ENCODE measurements at places on chromosomes 5 and 9.
A peak's percentile ranks its signal among the peaks of the same experiment; 100 is the strongest.

DNA sequence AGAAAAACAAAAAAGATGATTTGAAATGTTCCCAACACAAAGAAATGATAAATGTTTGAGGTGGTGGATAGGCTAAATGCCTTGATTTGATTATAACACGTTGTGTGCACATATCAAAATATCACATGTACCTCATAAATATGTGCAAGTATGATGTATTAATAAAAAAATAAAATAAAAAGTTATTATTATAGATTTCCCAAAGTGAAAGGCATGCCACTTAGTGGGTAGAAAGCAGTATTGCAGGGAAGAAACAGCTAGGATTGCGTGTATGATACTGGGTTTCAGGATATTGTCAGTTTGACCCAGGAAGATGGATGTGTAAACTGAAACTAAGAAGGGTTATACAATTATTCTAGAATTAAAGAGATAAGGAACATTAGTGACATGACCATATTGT is 3.6 kb upstream of the TMEM38B start:
- DNase-seq = no peak

DNA sequence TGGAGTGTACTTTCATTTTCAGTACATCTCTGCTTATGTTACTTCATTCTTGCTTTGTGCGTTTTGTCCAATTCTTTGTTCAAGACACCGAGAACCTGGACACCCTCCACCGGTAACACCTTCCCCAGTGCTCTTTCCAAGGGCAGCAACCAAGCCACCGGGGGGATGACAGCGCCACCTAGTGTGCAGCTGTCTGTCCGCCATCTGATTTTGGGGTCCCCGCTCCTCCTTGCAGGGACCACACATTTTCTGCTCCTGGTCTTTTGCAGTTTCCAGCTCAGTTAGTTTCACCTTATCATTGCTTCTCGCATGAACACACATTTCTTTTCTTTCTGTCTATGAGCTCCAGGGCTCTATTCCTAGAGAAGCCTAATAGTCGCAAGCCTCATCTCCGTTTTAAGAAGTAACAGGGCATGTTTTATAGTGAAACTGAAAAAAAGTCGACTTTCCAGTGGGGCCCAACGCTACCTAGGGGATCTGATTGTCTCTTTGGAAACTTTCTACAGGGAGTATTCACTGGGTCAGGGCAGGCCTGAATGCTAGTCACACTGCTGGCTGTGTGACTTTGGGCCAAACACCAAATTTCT is 152.1 kb downstream of the FSTL4 start:
- no peak for DNase-seq

DNA sequence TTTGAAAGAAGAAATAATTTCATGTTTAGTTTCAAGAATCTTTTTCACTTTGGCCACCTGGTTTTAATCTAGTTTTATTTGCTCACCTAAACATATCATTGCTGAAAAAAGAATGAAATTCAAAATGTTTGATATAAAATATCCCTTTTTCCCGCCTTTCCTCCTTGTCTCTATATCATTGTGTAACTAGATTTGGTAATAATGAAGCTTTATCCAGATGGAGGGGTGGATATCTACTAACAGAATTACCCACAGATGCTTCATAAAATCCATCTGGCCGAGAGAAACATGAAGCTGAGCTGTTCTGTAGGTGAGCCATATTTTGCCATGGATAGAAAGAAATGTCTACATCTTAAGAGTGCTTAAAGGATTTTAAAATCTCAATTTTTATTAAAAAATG is 214.7 kb downstream of the ICE1 start:
- no peak for DNase-seq

DNA sequence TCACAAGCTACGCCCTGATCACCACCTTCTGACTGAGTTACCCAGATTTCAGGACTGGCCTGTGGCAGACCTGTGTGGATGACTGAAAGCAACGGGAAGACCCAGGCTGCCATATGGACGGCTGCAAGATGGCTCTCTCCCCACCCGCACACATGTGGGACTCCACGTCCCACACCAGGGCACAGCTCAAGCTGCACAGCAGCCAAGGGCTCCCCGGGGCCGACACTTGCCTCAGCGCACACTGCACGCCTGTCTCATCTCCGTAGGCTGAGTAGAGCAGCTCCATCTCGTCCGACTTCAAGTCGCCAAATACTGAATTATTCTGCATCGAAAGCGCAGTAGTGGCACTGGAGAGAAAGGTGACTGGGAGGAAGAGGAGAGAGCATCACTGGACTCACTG is 14.5 kb downstream of the BRD9 start:
- no peak for DNase-seq

GRCh38 chr9:91727316-91727861 is 222.6 kb downstream of the ROR2 start:
- no peak for DNase-seq

GRCh38 chr9:99445371-99445891 is 223.3 kb downstream of the SEC61B start:
- DNase-seq = no peak

- no peak for DNase-seq
Observed at GRCh38 chr9:34650816-34651215, 1.2 kb upstream of the IL11RA start.

DNA sequence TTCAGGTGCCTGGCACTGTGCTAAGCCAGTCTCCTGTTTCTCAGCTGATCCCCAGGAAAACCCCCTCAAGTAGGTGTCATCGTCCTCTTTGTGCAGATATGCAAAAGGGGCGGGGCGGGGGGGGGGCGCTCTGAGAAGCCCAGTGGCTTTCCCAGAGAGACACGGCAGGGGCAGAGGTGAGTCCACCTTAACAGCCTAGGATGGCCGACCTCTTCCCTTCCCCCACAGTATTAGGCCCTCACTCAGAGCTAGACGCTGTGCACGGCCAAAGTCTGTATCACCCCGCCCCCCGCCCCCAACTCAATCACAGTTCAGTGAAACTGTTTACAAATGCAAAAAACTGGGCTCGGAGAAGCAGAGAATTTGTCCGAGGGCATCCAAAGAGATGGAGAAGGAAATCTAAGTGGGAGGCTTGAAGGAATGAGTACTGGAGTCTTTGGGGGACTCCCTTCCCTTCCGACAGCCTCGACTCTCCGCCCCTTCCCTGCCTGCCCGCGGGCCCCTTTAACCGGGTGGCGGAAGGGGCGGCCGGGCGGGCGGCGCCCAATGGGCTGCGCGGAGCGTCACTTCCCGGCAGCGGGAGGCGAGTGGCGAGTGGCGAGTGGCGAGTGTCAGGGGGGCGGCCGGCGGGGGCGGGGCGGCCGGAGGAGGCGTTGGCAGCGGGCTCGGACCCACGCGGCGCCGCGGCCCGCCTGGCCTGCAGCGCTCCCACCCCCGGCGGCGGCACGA is at the start of gene ERGIC1:
ERGIC1 (plus strand) TSS at position 566 of the 729 bp plus-strand sequence; CDS start at position 729, 163 bp downstream.
- DNase-seq = peak; percentile 58

- DNase-seq = no peak
Observed at GRCh38 chr9:99808454-99808853, 13.2 kb upstream of the NR4A3 start.

DNA sequence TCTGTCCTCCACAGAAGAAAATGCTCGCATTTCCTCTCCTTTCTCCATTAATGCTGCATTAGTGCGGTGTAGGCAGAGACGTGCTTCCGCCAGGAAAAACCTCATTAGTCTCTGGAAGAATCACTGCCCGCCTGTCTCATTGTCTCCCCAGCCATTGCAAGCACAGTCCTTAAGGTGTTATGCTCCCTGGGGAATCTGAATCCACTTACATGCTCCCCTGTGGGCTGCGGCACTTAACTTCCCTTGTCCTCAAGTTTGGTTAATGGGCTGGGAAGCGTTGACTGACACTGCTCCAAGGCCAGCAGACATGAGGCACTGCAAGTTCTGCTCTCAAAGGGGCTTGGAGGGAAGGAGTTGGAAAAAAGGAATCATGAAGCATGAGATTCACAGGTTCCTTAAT is 41.6 kb downstream of the TARS1 start:
- no peak for DNase-seq

GRCh38 chr9:77170991-77171699 is 6.2 kb upstream of the VPS13A start:
- DNase-seq = no peak

GRCh38 chr5:105882956-105883481 is 1787.7 kb downstream of the EFNA5 start:
- DNase-seq = no peak

- DNase-seq = no peak
Observed at GRCh38 chr5:83396662-83397061, 74.9 kb upstream of the VCAN start.

- no peak for DNase-seq
Observed at GRCh38 chr9:5696884-5697283, 68.0 kb downstream of the RIC1 start.

- DNase-seq = no peak
Observed at GRCh38 chr5:127645300-127645726, 3.6 kb upstream of the CTXN3 start.

- DNase-seq = no peak
Observed at GRCh38 chr9:113163001-113163400, 12.2 kb downstream of the SLC31A2 start.

DNA sequence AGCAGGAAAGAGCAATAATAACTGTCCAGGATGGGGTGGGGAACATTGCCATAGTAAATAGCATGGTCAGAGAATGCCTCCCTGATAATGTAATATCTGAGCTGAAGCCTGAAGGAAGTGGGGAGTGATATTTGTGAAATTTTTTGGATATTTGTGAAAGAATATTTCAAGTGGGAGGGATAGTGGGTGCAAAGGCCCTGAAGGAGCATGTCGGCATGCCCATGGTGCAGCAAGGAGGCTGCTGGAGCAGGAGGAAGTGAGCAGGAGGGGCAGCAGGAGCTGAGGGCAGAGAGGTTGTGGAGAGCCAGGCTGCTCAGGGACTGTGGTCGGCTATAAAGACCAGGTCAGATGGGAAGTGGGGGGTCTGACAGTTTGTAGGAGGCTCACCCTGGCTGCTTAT is 21.1 kb upstream of the PDE8B start:
- no peak for DNase-seq

DNA sequence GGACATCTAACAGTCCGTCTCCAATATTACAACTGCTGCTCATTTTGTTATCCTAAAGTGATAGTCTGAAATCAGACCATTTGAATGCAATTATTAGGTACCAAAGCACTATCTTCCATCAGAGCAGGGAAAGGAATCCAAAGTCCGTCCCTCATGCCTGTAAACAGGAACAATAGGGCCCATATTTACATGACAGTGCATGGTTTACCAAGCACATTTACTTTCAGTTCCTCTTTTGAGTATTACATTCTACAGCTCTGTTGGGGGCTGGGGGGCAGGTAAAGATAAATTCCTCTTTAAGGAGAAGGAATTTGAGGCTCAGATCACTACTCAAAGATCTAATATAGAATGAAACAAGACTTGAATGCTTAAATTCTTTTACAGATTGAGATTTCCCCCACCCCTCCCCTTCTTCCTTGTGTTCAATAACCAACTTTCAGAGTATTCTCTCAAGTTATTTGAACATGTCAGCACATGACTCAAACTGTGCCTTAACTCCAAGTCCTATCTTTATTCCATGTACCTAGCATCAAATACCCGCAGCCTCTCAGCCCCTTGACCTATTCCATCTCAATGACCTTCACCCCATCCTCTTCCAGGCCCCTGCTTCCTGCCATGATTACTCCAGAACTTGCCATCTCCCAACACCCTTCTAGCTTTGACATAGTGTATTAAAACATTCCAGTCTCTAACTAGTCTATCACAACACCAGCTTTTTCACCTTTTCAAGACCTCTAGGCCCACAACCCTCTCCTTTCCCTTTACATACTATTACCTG is 71.0 kb downstream of the BRINP1 start:
- no peak for DNase-seq

DNA sequence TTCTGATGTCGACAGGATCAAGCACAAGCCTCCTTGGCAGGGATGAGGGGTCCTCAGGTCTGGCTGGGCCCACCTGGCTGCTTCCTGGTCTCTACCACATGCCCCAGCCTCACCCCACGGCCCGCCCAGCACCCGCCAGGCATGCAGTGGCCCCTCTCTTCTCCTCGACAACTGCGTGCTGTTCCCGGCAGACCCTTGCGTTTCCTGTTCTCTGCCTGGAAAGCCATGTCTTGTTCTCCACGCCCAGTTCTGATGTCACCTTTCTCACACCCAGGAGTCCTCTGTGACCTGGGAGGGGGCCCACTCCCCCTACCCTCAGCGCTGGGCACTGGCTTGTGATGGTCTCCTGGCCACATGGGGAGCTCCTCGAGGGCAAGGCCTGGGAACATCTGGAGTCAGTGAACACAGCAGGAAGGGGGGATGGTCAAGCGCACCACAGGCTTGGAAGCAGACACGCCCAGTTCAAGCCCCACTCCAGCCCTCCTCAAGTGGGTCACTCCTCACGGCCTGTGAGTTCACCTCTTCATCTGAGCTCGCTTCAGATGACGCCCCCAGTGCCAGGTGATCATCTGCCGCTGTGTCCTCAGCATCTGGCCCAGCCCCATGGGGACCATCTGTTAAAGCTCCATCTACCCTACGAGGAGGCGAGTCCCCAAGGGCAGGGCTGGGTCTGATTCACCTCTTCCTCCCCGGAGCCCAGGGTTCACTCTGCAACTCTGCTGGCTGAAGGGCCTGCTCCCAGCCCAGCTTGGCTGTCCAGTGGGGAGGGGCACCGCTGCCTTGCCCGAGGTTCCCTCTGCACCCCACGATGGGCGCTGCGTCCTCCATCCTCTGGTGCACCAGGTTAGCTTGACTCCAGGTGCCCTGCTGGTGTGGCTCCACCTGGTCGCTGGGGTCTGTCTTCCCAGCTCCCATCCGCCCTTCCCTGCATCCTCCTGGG is 133.2 kb upstream of the PHYKPL start:
- DNase-seq = no peak

DNA sequence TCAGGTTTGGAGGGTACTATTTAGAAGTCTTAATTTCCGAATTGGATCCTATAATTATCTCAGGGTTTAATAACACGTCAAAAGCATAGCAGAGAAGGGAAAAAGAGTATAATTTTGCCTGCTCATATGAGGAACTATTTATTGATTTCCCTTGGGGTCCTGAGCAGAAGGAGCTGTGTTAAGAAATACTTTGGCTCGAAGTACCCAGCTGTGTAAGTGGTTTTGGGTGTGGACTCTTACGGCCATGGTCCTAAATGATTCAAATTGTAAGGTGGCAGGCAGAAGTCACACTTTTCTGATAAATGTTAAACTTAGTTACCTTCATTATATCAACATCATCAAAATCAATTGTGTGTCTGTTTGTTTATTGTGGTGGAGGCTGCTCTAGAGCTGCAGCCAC is 190.4 kb downstream of the MTRR start:
- DNase-seq = no peak

- DNase-seq = no peak
Observed at GRCh38 chr5:32136342-32136741, 37.8 kb downstream of the GOLPH3 start.
